ENCODE measurements at places on chromosomes 12 and 14. TPM values are rescaled to one million over a fixed set of nuclear protein-coding genes. Genes with fewer than 3 reads are reported as not detected.

DNA sequence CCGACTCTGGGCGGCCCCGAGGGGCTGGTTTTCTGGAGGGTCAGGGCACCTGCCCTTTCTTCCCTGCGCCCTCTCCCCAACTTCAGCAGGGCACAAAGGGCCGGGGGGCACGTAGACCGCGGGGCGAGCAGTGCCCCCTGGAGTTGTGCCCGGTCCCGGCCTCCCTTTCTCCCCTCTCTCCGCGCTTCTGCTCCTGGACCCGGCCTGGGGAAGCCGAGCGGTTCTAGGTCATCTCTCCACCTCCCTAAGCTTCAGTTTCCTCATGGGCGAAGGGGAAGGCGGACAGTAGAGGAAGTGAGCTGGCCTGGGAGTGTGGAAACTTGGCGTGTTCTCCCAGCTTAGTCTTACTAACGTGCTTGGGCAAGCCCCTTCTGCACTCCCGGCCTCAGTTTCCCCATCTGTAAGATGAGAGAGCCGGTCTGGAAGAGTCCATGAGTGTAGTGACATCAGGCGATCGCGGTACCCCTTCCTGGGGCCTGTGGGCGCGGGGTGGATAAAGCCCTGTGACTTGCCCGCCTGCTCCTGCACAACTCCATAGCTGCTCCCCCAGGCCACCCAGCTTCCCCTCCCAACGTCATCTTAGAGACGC, 158.6 kb upstream of the PARP11 start:
- peaks cover 20% of the 10 kb centered on the region for H3K36me3 ChIP-seq
- peak overlapping the region; percentile 94 for H3K27ac ChIP-seq
- peaks cover 57% of the 10 kb centered on the region for H3K4me1 ChIP-seq
- H3K27me3 ChIP-seq = peaks cover 42% of the 10 kb centered on the region
- H3K4me3 ChIP-seq = peak overlapping the region; percentile 29

GRCh38 chr12:132084621-132085290, 59.4 kb downstream of the DDX51 start:
- peaks cover 22% of the 10 kb centered on the region for H3K36me3 ChIP-seq
- peak; percentile 68 for DNase-seq
- H3K27ac ChIP-seq = peak overlapping the region; percentile 87
- H3K4me3 ChIP-seq = peak overlapping the region; percentile 88

DNA sequence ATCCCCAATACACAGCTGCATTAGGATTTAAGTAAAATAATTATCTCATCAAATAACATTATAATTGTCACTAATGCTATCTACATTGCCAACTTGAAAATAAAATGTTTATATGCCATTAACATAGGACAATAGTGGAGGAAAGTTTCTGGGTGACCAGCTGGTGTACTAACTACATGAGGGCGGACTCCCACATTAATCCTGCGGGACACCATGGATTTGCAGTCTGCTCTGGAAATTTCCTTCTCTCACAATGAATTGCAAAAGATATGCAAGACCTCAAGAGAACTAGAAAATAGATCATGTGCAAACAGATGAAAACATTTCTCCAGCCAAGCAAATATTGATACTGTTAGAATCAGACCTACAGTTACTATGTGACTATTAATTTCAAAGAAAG, 390.1 kb downstream of the NAV3 start:
- no peak overlapping the region for H3K27ac ChIP-seq
- DNase-seq = no peak
- H3K4me1 ChIP-seq = peaks cover 13% of the 10 kb centered on the region
- no peak overlapping the region for H3K4me3 ChIP-seq

DNA sequence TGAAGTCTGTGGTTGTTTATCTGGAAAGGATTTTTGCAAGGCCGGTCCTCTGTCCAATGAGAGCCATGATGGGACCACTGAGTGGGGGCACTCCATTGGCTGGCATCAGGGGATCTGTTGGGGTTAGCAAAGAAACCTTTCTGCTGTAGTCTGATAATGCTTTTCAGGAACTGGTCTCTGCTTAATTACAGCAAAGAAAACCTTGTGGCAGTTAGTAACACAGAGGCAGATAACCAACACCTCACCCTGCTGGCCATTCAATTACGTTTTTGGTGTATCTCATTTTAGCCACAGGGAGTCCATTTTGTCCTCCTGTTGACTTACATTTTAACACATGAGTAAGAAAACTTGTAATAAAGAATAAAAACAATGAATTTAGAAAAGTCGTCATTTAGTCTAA, 629.3 kb upstream of the MDGA2 start:
- H3K4me1 ChIP-seq = peaks cover 7% of the 10 kb centered on the region
- no peak overlapping the region for H3K27ac ChIP-seq

DNA sequence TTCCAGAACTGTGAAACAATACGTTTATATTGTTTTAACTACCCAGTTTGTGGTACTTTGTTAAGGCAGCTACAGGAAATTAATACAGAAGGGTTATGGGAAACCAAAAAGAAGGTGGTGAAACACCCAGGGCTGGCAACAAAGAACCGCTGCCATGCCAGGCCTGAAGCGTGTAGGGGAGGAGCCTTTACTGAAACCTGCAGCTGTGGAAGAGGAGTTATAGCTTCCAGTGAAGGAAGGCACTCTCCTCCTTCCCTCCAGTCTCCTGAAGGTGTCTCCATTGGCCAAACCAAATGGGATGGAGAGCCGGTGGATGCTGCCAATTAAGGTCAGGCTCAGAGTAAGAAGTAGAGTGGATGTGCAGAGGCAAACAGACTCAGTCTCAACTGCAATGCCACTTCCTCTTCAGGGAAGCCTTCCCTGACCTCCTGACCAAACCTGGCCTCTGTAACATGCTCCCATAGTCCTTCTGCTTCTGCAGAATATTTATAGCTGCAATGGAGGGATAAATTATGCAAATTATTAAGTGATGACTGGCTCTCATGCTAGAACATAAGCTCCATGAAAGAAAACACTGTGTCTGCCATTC, 168.3 kb downstream of the DAD1 start:
- no peaks in the 10 kb centered on the region for H3K36me3 ChIP-seq
- H3K27ac ChIP-seq = no peak overlapping the region
- DNase-seq = no peak
- no peaks in the 10 kb centered on the region for H3K27me3 ChIP-seq

DNA sequence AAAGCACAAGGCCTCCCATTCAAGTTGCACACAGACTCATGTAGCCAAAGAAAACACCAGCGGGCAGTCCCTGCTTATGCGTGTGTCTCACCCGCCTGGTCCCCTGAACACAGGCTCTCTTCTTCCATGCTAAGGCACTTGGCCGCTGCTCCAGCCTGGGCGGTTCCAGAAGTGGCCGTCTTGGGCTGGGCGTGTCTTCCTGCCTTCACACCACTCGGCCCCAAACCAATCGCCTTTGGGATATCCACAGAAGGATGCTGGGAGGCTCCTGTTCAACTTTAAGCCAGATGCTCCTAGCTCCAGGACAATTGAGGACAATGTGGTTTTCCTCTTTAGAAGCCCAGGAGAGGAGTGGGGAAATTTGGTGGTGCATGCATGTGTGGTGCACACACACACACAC, 2.2 kb downstream of the SCARB1 start:
- H3K4me1 ChIP-seq = peaks cover 26% of the 10 kb centered on the region
- peaks cover 5% of the 10 kb centered on the region for H3K27me3 ChIP-seq
- DNase-seq = no peak

- no peak overlapping the region for H3K27ac ChIP-seq
- H3K4me1 ChIP-seq = peaks cover 5% of the 10 kb centered on the region
- H3K36me3 ChIP-seq = no peaks in the 10 kb centered on the region
- peak; percentile 76 for DNase-seq
- no peak overlapping the region for H3K4me3 ChIP-seq
- H3K27me3 ChIP-seq = no peaks in the 10 kb centered on the region
Measured at GRCh38 chr12:11228296-11228879, 41.1 kb downstream of the PRB3 start.

DNA sequence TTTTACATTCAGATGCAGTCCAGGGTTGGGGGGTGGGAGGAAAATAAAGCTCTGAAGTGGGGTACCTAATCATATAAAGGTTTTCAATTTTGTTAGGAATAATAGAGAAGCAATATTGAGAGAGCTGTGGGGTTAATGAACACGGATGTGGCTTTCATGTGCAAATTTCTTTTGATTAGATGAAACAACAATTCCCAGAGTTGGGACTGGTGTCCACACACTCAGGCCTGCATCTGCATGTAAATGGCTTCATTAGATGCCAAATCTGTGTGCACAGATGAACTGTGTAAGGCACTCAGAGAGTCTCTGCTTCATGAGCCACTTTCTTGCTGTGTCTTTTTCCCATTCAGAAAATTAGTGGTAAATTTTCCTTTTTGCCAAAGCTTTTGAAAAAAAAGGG, 377.1 kb upstream of the NOVA1 start:
- no peak overlapping the region for H3K4me3 ChIP-seq
- H3K27ac ChIP-seq = no peak overlapping the region

DNA sequence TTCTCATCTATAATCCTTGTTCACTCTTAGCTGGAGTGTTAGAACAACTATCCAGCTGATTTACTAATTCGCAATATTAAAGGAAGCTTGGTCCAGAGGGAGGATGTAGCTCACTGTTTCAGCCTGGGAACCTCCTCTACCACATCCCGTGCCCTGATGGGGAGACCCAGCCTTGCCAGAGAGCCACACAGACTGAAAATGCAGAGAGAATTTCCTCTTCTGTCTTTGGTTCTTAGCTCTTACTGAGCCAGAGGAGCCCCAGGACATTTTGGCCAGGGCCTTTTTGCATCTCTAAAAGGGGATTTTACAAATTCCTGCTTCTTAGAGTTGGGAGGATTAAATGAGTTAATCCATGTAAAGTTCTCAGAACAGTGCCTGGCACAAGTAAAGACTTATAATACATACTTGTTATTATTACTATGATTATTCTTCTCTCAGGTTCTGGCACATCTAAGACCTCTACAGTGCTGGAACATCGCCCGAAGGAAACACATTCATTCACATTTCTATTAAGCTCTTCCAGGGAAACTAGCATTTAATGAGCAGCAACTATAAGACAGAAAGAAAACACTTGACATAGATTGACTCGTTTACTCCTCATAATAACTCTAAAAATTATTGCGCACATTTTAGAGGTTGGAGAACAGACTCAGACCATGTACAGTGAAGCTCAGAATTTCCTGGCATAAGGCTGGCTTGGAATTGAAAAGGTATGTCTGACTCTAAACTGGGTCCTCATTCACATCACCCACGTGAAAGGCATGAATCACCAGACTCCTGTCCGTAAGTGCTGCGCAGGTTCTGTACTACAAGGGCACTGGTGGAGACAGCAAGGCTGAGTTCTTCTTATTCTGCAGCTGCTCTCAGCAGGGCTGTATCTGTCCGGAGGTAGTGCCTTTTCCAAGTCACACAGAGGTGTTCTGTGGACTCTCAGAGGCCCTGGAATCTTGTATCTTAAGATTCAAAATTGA, 27.8 kb upstream of the AEBP2 start:
- H3K4me1 ChIP-seq = peaks cover 42% of the 10 kb centered on the region
- no peaks in the 10 kb centered on the region for H3K36me3 ChIP-seq
- peak overlapping the region; percentile 93 for H3K27ac ChIP-seq
- H3K27me3 ChIP-seq = no peaks in the 10 kb centered on the region
- peak; percentile 39 for DNase-seq
- no peak overlapping the region for H3K4me3 ChIP-seq

DNA sequence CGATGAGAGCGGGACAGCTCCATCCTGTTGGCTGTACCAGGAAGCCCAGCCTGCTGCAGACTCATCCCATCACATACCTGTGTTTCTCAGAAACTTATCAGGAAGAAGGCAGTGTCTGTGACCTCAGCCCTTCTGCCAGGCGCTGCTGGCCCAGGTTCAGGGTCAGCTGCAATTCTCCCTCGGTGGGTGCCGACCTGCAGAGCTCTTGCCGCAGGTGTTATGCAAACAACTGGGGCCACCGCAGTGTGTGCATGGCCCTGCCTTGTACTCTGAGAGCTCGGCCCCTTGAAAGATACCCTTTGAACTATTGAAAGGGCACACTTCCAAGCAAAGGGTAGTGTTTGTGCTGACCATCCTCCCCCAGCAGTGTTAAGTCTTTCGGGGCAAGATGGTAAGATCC, 322.2 kb upstream of the DIO3 start:
- H3K36me3 ChIP-seq = peaks cover 3% of the 10 kb centered on the region
- H3K27me3 ChIP-seq = no peaks in the 10 kb centered on the region
- H3K27ac ChIP-seq = no peak overlapping the region
- H3K4me1 ChIP-seq = peaks cover 26% of the 10 kb centered on the region

DNA sequence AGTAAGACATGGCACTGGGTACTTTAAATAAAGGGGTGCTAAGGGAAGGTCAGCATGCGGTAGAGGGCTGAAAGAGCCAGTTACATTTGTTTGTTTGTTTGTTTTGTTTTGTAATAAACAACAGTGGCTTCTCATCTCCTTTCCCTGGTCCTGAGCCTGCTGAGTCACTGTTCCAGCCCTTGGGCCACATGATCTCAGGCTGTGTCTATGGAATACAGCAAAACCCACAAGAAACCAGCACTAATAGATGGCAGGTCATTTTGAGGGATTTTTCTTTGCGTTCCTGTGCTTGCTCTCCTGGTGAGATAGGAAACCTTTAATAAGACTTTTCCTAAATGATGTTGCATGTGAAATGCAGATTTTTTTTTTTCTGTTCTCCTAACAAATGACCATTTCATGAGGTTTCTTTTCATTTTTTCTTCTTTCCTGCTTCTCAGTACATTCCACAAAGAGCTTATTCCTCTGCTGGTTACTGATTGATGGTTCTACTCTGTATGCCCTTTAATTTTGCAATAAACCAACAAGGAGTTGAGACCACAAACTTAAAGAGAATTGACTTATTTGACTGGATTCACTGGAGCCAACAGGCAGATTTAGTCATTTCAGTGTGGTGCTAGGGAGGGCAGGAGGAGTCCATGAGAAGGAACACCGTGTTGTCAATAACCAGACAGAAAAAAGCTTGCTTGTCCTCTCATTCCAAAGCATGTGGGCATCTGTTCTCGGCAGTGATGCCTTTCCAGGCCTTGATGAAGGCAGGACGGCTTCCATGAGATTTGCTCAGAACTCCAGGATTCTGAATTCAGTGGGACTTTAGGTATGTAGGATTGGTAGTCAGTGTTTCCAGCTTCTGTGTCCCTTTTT, 459.2 kb downstream of the RAD51B start:
- no peak for DNase-seq
- H3K4me3 ChIP-seq = no peak overlapping the region
- no peaks in the 10 kb centered on the region for H3K36me3 ChIP-seq
- peaks cover 25% of the 10 kb centered on the region for H3K4me1 ChIP-seq

DNA sequence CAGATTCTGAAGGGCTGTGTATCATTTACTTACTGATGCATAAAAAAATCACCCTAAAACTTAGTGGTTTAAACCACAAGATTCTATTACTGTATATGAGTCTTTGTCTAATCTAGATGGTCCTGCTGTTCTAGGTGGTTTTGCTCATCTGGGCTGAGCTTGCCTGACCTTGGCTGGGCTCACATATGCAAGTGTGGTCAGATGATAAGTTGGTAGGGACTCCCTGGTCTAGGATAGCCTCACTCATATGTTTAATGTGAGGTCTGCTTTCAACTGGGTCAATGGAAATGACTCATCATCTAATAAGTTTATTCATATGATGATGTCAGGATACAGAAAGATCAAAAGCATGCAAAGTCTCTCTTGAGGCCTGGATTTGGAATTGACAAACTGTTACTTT, 887.8 kb downstream of the TRHDE start:
- H3K4me3 ChIP-seq = no peak overlapping the region
- no peak for DNase-seq
- H3K27me3 ChIP-seq = no peaks in the 10 kb centered on the region
- H3K36me3 ChIP-seq = no peaks in the 10 kb centered on the region
- H3K27ac ChIP-seq = no peak overlapping the region

Gene ACVRL1
- total RNA-seq = 0.64 TPM

Gene PPP1R1A
- total RNA-seq = 13.1 TPM

Gene KLHL33
- total RNA-seq = 0.17 TPM

Gene DAAM1
- 30.4 TPM for total RNA-seq

Gene SIX1
- 0.59 TPM for total RNA-seq

Gene TAC3
- total RNA-seq = 6.8 TPM

Gene MYH6
- total RNA-seq = 0.09 TPM

Gene STYK1
- 1.9 TPM for total RNA-seq

Gene PLEKHG3
- total RNA-seq = 75.3 TPM

Gene SIVA1
- 124 TPM for total RNA-seq

Gene CIDEB
- 6.1 TPM for total RNA-seq

Gene CDKL1
- total RNA-seq = 2.0 TPM

Gene PIK3C2G
- total RNA-seq = not detected

Data from WTC11 (cell line).